ENCODE measurements at places on chromosomes 5 and 9.

GRCh38 chr9:115367780-115368525 lies 250.0 kb upstream of the TNC start:
- no peak for DNase-seq

GRCh38 chr5:140181525-140181924 lies 6.5 kb downstream of the CYSTM1 start:
- no peak for DNase-seq

- DNase-seq = no peak
These were observed 3.0 kb upstream of the PCDH1 start for GRCh38 chr5:141880961-141881801.

DNA sequence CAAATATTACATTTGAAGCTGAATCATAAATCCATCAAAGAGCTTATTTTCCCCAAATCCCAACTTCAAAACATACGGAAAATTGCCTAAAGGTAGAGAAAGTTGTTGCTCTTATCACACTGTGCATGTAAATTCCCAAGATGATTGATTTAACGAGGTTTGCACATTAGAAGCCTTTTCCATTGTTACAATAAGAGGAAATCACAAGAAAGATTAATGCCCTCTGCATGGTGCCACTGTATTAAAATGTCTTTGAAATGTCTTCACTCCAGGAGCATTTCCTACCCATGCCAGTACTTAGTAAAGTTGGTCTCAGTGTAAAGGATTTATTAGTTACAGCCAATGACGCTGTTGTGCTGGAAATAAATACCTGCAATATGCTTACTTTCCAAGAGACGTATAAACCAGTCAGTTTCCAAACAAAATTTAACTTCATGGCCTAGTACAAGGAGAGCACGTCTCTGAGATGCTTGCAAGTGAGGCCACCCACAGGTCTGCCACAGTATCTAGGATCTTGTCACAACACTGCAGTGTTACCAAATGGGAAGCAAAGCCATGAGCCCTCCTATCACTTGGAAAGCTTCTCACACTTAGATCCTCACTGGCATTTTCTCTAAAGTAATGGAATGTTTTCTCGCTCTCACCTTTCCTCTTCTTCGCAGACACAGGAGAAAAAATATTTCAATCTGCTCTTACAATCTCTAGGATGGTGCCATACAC lies 112.4 kb downstream of the CETN3 start:
- DNase-seq = no peak

DNA sequence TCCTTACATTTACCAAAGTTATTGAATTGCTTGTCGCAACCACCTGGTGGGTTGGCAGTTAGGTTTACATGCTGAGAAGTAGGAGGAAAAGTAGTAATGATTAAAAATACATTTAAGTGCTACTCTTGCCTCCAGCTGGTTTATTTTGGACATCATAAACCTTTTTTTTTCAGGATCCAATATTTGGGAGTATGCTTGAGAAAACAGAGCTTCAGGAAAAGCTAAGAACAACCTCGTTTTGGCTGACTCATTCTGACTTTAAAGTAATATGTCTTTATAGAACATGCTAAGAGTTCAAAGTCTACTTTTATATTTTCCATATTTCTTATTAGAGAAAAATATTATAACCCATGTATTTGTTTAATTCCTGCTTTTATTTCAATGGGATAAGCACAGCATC lies 41.7 kb upstream of the BNC2 start:
- DNase-seq = no peak

- no peak for DNase-seq
These were observed 85.9 kb upstream of the LIFR start for GRCh38 chr5:38642189-38642911.

DNA sequence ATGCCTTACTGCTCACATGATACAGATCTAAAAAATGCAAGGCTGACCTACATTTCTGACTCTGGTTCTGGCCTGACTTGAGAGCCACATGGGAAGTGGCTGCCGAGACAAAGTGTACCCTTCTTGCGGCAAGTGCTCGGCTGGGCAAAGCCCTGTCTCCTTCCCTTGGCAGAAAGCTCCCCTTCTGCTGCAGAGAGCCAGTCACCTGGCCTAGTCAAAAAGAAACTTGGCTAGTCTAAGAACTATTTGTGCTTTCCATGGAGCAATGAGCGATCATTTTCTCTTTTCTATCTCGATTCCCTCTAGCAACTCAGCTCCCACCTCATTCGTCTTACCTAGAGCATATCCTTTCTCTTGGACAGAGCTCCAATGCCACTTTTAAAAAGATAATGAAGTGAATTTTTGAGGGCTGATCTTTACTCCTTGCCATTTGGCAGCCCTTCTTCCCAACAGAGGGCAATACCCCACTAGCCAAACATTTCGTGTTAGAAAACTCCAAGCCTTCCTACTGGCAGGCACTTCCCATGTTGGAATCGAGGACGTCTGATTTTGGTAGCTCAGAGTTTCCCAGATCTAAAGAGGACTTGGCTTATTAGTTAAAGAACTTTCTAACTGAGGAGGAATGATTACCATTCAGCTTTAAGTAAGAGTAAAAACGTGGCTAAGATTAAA lies 108.1 kb upstream of the PRRC1 start:
- DNase-seq = no peak

- DNase-seq = no peak
These were observed 703 bp downstream of the ISCA1 start for GRCh38 chr9:86281593-86282076.

DNA sequence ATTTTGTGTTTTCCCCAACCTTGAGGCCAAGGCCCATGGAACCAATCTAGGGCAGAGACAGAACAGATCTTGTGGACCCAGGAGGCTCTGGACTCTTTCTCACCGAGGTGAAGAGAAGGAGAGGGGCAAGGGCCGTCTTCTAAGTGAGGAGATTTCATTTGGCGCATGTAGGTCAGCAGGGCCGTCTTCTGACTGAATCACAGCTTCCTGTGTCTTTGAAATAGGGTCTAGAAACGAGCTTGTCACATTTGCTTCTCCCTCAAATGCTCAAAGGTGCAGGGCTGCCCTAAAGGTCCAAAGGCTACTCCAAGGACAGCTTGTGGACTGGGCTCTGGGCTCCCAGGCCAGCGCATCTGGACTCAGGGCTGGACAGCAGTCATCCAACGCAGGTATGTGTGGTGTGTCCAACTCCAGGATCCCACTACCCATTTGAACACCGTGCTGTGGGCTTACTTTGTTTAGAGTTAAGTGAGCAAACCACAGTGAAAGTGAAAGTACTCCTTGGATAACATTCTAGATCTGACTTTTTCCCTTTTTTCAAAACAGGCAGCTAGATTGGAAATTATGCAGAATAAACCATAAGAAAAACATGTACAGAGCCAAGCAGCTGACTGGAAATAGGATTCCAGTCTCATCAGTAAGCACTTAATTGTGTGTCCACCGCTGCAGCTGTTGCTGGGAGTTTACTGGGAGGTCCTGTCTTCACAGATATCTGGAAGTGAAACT lies 357.0 kb downstream of the GADD45G start:
- no peak for DNase-seq

DNA sequence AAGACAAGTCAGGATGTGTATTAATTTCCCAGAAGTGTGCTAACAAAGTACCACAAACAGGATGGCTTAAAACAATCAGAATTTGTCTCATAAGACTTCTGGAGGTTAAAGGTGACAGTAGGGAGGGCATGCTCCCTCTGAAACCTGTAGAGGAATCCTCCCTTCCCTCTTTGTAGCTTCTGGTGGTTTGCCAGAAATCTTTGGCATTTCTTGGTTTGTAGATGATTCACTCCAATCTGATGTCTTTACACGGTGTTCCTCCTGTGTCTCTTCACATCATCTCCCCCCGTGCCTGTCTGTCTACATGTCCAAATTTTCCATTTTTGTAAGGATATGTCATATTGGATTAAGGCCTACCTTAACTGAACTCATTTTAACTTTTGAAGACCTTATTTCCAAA lies 471.5 kb downstream of the ZNF608 start:
- no peak for DNase-seq

GRCh38 chr9:74610523-74611061 lies 113.5 kb downstream of the RORB start:
- DNase-seq = no peak

DNA sequence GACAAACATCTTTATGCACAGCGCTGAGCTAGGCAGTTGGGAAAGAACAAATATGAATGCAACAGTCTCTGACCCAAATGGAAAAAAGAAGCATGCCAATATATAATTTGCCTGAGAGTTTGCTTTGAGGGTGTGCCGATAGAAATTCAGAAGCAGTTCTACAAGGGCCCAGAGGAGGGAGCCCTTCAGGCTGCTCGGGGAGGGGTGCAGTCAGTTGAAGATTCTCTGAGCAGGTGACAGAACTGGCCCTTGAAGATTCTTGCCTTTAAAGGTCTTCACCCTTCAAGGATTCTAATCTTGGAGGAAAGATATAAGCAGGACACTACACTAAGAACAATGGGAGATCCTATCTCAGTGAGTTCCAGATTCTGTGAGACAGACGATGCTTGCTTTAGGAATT lies 3.7 kb upstream of the PAPPA start:
- DNase-seq = no peak

DNA sequence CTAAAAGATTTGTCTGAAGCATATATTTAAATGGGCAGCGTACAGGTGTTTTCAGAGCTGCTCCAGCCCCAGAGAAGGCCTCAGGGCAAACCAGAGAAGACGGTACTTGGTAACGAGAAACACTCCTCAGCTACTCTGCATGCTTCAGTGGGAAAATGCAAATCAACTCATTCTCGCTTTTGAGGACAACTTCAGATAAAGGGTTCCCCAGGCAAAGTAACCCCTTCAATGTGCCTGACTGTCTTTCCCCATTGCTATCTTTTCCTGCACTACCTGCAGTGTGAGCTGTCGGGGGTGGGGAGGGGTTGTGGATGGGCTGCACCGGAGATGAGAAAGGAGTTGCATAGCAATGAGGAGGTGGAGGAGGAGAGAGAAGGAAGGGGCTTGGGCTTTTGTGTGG lies 339.7 kb upstream of the CLINT1 start:
- no peak for DNase-seq

DNA sequence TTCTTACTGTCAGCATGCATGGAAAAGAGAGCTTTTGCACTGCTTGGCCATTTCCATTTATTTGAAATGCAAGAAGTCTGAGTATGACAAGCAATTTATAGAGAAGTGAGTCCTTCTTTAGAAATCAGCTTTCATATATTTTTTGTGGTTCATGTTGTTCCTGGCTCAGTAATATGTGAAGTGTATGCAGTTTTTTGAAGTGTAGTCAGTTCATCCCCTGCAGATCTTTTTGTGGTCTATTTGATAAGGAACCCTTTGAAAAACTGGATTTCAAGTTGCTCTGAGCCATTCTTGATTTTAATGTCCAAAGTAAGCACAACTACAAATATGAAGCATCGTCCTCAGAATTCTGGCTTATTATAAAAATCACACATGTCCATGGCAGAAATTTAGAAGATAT lies 294.1 kb upstream of the SMC2 start:
- no peak for DNase-seq

DNA sequence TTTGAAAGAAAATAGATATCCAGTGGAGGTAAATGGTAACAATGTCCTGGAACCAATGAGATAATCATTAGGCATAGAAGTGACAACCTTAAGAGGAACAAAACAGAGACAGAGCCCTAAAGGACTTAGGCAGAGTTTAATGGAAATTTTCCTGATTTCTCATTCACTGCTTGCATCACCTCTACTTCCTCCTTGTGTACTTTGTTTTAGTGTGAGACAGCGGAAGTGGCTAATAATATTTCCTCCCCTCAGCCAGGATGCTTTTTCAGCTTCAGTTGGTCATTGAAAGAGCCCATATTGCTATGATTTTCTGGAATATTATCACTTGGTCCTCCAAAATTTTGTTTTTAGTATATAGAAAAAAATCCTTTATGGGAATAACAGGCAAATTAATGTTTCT lies 153.4 kb upstream of the MPDZ start:
- DNase-seq = no peak

DNA sequence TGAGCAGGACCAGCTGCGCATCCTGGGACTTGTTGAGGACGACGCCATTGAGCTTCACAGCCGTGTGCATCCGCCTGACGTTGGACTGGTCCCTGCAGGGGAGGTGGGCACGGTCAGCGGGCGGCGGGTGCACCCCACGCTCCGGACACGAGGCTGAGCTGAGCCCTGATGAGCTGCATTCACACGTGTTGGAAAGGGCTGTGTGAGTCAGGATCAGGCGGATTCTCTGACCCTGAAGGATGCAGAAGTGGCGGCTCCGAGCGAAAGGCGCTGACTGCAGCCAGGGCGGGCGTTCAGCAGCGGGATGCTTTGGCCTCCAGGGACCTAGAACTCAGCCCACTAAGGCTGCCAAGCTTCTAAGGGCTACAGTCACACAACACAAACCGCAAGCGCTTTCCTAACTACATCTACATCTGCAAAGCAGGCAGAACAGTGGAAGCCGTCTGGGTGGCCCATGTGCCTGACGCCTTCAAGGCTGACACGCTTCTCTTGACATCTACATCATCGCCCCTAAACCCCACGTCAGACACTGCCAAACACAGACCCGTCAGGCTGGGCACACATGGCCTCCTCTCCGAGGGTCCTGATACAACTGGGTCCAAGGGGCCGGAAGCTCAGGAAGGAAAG lies 44.9 kb downstream of the NKD2 start:
- DNase-seq = no peak

- DNase-seq = peak; percentile 29
These were observed 10.5 kb downstream of the GLRX start for GRCh38 chr5:95812074-95812471.

GRCh38 chr9:71915495-71915894 lies 4.1 kb downstream of the C9orf85 start:
- no peak for DNase-seq
